ENCODE measurements at places on chromosomes 1 and 21.

- DNase-seq = no peak
These were observed 108.5 kb upstream of the LRRC7 start for GRCh38 chr1:69459244-69459643.

- DNase-seq = no peak
These were observed 785.8 kb upstream of the ADGRL4 start for GRCh38 chr1:79792219-79792930.

- no peak for DNase-seq
These were observed 1.8 kb downstream of the TRIM46 start for GRCh38 chr1:155175281-155175926.

GRCh38 chr1:193520472-193520871 lies 334.1 kb upstream of the B3GALT2 start:
- no peak for DNase-seq

GRCh38 chr1:150102986-150103385 lies 35.4 kb downstream of the VPS45 start:
- DNase-seq = no peak

DNA sequence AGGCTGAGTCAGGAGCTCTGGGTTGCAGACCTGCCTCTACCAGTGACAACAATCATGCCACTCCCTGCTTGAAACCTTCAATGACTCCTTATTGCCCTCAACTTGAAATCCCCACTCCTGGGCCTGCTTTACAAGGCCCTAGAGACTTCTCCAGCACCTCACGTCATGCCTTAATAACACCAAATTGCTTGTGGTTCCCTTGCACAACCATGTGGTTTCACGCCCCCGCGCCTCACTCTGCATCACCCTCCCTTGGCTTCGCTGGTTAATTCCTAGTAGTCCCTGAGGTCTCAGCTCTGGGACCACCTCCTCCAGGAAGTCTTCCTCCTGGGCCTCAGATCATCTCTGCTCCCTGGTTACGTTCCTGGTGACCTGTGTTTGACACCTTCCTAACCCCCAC lies 33.0 kb downstream of the EPHA2 start:
- DNase-seq = peak; percentile 52

- no peak for DNase-seq
These were observed 292.4 kb downstream of the GRIK1 start for GRCh38 chr21:29647353-29647781.

DNA sequence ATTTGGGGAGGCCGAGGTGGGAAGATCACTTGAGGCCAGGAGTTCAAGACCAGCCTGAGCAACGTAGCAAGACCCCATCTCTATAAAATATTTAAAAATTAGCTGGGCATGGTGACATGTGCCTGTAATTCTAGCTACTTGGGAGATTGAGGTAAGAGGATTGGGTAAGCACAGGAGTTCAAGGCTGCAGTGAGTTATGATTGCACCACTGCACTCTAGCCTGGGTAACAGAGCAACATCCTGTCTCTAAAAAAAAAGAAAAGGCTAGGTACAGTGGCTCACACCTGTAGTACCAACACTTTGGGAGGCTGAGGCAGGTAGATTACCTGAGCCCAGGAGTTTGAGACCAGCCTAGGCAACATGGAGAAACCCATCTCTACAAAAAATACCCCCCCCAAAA lies 35.7 kb upstream of the RCC1 start:
- DNase-seq = no peak
